NCI-H187 treated with DMSO at 0.1 percent for 48 hours (cell line): ENCODE measurements at places on chromosomes 1 and 21.
A peak's percentile ranks its signal among the peaks of the same experiment; 100 is the strongest.

GRCh38 chr1:93489756-93490155 lies 41.8 kb downstream of the FNBP1L start:
- no peak for DNase-seq

DNA sequence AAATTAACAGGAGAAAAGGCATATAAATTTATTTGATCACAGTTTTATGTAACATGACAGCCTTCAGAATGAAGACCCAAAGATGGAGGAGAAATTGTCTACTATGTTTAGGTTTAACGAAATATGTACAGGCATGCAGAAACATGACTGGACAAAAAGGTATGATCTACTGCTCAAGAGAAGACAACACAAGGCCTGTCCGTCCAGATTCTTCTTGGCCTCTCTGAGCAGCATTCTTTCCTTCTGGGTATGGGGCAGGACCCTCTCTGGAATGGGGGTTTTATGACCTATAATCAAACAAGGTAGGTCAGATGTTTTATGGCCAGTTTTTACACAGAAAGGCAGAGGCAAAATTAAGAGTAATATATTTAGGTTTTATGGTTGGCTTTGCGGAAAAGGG lies 13.5 kb upstream of the SYNJ1 start:
- DNase-seq, result no peak

GRCh38 chr1:10664251-10664650 lies 132.2 kb downstream of the CASZ1 start:
- DNase-seq, result no peak

- no peak for DNase-seq
Observed at GRCh38 chr1:215457213-215457612, 109.9 kb upstream of the KCTD3 start.

DNA sequence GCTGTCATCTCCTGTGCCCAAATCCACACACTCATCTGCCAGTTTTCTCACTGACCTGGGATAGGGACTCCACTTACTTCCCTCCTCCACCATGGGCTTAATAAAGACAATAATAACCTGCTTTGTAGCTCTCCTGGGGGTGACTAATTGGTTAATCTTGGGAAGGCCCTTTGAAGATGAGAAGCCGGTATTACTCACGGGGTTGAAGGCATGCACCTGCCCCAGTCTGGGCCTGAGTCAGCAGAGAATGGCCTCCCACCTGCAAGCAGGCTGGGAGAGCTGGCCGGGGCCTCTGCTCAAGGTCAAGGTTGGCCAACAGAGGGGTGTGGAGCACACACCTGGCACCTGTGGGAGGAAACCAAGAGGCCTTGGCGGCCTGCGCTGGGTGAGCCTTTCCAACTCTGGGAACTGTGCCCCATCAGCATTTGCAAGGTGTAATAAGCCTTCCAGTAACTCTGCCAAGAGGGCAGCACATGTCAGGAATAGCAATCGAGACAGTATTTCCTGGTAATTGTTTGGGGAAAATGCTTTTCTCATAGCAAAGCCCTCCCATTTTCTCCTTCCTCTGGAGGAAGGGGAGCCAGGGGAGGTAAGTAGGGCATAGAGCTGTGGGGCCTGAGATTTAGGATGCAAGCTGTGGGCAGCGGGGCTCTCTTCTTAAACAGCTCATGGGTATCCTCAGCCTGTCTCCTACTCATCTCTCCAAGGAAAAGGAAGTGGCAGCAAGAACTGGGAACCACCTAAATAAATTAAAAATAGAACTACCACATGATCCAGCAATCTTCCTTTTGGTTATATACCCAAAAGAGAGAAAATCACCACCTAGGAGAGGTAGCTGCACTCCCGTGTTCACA lies 49.0 kb downstream of the TOMM20 start:
- no peak for DNase-seq

DNA sequence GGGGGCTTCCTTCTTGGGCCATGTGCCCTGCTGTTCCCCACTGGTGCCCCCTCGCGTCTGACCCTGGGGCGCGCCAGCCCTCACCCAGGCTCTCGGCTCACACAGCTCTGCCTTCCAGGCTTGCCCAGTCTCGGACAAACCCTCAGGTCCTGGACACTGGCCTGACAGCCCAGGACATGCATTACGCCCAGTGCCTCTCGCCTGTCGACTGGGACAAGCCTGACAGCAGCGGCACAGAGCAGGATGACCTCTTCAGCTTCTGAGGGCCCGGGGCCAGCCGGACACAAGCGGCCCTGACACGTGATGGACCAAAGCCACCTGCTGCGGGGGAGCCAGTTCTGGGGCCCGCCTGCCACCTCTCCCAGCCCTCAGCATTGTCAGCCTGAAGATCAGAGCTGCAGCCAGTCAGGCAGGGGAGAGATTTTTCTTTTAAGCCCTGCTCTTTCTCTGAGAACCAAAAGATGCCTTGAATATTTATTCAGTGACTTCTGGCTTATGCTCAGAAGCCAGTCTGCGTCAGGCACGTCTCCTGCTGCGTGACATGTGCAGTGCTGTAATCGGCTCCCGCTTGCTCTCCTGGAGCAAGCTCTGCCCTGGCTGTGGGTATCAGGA lies 23.4 kb downstream of the LDLRAP1 start:
- no peak for DNase-seq

DNA sequence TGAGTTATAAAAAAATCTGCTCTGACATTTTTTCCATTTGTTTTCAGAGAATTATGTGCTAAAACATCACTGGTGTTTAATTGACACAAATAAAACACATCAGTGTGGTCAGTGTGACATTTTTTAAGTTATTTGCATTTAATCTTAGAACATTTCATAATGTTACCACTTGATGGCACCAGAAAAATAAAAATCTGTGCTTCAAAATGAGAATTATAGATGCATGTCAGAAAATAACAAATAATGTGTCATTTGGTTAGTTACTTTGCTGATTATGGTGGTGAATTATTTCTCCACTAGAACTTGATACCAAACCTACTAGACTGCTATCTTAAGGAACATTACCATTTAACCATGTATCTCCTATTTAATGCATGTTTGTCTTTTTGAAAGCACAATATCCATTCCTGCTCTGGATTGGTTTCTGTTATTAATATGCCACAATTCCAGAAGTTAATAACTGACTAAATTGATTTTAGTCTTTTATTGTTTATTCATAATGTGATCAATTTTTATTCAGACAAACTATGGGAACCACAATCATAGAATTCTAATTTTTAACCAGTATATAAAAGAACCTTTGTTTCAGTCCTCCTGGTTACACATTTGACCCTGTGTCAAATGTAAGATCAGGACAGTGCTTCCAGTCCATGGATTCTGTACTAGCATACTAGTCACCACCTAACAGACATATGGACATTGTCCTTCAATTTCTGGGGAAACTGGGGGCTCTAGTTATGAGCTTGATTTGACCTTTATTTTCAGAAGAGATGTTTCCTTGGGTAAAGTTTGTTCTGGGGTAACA lies 81.0 kb downstream of the RPS6KC1 start:
- DNase-seq, result no peak

DNA sequence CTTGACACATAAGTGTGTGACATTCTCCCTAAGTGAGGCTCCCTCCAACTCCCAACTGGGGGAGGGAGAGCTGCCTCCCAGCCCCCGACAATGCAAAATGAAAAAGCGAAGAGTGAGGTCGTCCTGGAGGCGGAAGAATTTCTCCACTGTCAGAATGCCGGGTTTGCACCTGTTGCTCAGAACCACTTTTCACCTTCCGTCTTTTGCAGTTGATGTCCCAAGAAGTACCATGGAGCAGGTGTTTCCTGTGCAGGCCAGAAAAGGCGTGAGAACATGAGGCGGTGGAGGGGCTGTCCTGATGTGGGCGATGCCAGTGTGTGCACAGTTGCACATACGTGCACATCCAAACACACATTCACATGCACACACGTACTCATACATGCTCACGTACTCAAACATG lies 158.6 kb upstream of the AJAP1 start:
- no peak for DNase-seq

GRCh38 chr1:156858555-156858956 lies 361 bp downstream of the INSRR start:
- no peak for DNase-seq

DNA sequence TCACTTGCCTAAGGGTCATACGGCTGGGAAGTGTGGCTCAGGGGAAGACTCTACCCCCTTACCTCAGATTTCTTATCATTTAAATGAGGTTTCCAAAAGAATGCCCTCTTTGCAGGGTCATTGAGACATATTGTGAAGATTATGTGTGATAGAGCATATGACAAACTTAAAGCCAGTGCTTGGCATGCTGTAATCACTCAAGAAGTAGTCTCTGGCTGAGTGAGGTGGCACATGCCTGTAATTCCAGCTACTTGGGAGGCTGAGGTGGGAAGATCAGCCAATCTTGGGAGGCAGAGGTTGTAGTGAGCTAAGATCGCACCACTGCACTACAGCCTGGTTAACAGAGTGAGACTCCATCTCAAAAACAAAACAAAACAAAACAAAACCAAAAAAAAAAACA lies 7.5 kb upstream of the LDLRAD2 start:
- DNase-seq, result no peak

DNA sequence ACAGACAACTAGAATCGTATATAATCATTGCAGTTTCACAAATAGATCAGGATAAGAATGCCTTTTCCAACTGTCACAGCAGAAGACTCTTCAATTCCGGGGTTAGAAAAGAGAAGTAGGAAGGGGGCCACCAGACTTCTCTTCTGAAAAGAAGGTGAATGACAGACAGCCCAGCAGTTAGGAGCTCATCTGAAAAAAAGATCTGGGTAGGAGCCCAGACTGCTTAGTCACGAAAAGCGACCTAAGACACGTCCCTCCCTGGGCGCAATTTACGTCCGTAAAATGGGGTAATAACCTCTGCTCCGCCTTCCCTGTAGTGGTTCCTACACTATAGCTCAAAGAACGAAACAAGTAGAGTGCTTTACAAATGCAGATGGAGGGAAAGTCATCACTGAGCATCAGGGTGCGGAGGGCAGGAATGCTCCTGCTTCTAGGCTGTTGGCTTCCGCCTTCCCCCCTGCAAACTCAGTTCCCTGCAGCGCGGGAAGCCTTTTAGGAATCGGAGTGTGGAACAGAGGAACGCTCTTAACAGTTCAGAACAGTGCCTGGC lies 582 bp downstream of the ORC1 start:
- DNase-seq, result no peak

DNA sequence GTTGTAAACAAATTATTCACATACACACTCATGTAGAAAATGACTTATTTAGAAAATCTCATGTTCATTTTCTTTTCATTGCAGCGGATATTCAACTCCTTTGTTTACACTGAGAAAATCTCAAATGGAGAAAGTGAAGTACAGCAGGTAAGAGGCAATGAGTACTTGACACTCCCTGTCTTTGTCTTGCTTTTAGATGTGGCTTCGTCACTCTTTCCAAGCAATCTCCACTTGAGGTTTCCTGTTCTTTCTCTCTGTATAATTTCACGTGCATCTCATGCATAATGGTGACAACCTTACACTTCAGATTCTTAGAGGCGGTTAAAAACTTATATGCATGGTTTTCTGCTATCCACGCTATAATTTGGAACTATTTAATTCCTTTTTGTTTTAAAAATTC lies 80.6 kb downstream of the CACHD1 start:
- DNase-seq, result peak; percentile 88

GRCh38 chr1:20093940-20094391 lies 24.0 kb downstream of the PLA2G5 start:
- no peak for DNase-seq

DNA sequence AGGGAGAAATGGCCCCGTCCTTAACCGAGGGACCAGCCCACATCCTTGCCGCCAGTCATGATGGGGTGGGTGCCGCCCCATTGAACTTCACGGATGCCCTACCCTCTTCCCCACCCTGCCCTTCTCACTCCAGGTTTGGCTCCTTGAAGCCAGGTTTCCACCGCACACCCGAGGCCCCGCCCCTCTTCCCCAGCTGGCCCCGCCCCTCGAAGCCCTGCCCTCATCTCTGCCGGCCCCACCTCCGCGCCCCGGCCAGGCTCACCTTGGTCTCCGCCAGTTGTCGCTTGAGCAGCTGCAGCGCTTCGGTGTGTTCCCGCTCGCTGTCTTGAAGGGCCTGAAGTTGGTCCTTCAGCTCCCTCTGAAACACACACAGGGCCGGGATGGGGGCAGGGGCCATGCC lies 16.6 kb downstream of the TRIM62 start:
- no peak for DNase-seq
